NCI-H187 treated with DMSO at 0.1 percent for 48 hours (cell line): ENCODE measurements at places on chromosomes 13 and 19.

DNA sequence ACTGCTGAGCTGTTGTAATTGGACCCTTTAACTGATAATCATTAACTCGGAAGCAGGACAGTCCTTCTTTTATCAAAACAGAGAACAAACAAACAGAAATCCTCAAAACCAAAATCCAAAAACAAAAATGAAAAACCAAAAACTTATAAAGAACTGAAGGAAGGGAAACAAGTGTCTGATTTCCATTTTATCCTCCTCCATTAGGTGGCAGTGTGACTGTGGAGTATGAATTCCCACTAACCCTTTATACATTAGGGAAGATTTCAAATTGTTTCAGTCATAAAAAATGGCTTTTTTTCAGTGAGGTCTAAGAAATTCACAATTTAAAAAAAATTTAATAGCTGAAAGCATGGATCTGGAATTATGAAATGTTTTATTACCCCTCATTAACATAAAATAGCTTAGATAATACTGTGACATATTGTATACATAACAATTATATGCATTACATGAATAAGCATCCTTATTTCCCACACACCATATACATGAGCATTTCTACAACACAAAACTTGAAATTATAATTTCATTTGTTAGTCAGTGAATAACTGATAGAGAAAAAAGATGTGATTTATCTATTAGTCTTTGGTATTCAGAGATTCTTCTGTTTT is 1074.3 kb upstream of the PCDH9 start:
- DNase-seq = no peak

DNA sequence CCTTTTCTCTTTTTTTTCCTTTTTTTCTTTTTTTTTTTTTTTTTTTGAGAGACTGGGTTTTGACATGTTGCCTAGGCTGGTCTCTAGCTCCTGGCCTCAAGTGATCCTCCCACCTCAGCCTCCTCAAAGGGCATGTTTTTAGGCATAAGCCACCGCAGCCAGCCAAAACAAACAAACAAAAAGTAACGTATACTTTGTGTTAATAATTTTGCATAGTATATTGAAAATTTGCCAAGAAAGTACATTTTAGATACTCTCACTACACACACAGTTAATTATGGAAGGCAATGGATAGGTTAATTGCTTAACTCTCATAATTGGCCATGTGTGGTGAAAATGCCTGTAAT is 1.6 kb upstream of the RAB11B start:
- no peak for DNase-seq

DNA sequence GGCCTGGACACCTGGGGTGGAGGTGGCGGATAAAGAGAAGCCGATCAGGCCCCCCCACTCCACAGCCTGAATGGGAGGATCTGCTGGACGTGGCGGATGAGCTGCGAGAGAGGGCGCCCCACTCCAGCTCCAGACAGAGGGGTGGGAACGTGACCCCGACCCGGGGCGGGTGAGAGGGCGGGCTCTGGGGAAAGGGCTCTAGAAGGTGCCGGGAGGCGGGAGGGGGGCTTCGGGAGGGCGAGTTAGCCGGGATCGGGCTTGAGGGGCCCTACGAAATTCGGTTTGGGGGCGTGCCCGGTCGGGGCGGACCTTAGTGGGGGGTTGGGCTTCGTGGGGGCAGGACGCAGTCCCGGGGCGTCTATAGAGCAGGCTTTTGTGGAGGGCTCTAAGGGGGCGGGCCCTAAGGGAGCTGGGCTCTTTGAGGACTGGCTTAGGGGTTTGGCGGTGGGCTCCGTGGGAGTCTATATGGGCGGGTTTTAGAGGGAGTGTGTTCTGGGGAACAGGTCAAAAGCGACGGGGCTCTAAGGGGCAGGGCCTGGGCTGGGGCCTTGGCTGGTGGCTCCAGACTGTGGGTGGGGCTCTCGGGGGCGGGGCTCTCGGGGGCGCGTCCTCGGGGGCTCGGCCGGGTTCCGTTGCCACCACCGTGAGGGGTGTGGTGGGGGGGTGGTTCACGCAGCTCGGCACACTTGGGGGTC is 4.1 kb upstream of the NANOS3 start:
- no peak for DNase-seq

- DNase-seq = no peak
Observed at GRCh38 chr19:56125806-56126590, 4.9 kb upstream of the ZNF787 start.

DNA sequence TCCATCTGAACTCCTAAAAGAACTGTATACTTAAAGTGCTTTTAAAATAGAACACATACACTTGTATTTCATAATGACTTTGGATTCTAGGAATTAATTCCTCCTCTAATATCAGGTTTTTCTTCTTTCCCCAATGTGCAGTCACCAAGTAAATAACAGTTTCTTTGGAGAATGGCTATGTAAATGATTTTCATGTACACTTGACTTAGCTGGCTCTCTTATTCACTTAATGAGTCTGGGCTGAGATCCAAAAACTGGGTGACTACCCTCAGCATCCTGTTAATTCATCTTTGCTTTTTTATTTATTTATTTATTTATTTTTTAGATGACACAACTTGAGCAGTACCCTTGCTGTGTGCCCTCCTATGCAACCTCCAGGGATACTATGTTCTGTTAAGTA is 1003.7 kb downstream of the SLITRK1 start:
- no peak for DNase-seq

DNA sequence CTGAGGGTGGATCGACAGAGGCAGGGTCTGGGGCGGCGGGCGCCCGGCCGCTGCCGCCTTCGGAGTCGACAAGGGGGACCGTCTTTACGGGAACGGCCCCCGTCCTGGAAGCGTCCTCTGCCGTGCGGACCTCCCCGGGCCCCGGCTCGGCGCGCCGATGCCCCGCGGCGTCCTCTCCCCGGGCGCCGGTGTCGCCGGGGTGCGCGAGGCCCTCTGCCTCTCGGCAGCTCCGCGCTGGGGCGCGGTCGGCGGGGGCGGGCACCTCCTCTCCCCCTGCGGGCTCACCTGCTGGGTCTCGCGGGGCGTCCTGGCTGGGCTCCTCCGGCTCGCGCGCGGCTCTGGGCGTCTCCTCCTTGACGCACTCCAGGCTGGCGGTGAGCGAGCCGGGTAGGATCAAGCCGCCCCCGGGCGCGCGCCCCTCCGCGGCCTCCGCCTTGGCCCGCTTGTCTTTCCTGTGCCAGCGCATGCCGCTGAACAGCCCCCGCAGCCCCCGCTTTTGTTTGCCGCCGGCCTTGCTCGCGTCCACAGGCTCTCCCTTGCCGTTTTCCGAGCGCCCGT is 1.5 kb downstream of the AMER2 start:
- no peak for DNase-seq

DNA sequence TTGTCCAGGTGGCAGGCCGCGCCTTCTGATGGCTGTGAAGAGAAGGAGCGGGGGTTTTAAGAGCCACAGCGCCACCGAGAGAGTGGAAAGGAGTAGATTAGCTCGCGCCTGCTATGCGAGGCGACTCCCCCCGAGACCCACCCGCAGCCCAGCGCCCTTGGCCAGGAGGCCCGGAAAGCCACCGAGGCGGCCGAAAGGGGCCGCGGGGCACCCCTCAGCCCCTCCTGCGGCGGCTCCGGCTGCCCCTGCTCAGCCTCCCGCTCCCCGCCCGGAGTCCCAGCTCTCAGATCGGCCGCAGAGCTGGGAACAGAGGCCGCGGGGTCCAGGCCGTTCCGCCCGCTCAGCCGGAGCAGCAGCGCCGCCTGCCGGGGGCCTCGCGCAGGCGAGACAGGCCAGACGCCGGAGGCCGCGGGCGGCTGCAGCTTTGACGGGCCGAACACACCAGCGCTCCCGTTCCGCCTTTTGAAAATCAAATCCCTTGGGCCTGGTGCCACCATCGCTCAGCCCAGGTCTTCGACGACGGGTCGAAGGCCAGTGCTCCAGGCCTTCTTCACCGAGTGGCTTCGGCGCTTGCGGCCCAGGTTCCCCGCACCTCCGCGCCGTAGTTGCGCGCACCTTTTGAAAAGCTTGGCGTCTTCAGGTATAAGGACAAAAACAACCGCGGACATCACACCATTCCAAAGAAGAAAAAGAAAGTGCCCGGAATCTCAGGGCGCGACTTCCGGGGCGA is 15.3 kb downstream of the CDX2 start:
- no peak for DNase-seq

- no peak for DNase-seq
Observed at GRCh38 chr19:377801-378581, 31.0 kb downstream of the C2CD4C start.

DNA sequence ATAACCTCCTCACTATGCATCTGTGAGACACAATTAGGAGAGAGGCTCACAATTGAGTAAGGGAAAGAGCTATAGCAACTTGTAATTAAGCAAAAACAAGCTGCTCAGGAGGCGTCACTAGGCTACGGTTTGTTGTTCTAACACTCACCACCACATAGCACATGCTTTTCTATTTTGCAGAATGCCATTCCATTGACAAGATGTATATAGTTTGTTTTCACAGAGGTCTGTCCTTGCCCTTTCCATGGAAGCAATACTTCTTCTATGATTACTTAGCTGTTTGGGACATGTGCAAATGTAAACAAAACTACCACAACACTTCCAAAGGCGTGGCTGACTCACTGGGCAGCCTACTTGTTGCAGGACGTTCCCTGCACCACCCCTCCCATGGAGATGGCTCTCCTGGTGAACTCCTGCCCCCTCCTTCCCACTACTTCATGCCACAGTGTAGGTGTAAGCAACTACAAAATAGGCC is 33.9 kb upstream of the FAM216B start:
- no peak for DNase-seq

DNA sequence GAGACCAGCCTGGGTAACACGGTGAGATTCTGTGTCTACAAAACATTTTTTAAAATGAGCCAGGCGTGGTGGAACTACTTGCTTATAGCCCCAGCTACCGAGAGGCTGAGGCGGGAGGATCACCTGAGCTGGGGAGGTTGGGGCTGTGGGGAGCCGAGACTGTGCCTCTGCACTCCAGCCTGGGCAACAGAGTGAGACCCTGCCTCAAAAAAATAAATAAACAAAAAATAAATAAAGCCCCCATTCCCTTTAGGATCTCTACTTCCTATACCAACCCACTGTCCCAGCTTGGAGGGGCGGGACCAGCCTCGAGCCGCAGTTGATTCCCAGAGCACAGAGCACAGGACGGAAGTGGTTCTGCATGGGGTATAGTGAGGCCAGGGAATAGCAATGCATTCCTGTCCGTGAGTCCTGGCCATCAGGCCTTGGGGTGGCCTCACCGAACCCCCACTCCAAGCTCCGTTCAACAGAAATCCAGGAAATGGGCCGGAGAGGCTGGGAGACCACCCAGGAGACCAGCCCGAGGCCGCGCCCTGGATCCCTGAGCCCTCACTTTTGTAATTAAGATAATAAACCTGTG is 4.9 kb upstream of the PTBP1 start:
- no peak for DNase-seq

DNA sequence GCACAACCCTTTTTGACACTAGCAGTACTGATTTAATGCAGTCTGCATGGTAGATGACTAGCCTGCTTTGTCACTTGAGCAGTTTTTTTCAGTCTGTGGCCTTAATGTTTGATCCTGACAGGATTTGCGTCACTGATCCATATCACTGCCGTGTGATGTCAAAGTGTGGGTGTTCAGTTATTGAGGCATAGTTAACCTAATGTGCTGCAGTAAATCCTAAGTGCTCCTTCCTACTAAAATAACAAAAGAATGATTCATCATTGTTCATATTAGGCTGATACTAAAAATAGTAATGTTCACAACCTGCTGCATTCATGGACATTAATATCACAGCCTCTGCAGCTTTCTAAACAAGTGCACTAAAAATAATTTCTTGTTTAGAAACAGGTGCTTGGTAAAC is 121.9 kb upstream of the MLNR start:
- no peak for DNase-seq

DNA sequence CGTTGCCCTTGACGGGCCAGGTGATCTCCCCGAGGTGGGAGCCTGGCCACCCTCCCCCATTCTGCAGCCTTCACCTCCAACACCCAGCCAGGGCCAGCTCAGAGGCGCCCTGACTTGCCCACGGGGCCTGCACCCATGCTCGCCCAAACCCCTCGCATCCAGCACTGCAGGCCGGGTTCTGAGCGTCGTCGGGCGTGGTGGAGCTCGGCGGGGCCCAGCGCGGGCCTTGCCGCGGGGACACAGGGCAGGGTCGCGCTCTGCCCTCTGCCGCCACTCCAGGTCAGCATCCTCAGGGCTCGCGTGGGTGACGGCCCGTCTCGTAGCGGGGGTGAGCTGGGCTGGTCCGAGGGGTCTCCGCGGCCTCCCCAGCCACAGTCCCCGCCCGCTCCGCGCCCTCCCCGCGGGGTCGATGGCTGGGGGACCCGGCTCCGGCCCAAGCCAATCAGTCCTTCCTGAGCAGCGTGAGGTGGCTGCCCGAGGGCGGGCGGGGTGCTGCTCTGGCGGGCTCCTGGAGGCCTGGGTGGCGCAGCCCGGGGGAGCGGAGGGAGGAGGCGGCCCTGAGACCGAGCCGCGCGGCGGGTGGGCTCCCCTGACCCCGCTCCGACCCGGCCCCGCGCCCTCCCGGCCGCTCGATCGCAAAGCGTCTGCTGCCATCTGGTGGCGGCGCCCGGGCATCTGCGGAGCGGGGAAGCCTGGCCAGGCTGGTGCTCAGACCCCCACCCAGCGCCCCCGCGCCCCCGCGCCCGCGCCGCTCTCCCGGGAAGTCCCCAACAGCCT is 61.4 kb downstream of the CCNE1 start:
- DNase-seq = no peak

DNA sequence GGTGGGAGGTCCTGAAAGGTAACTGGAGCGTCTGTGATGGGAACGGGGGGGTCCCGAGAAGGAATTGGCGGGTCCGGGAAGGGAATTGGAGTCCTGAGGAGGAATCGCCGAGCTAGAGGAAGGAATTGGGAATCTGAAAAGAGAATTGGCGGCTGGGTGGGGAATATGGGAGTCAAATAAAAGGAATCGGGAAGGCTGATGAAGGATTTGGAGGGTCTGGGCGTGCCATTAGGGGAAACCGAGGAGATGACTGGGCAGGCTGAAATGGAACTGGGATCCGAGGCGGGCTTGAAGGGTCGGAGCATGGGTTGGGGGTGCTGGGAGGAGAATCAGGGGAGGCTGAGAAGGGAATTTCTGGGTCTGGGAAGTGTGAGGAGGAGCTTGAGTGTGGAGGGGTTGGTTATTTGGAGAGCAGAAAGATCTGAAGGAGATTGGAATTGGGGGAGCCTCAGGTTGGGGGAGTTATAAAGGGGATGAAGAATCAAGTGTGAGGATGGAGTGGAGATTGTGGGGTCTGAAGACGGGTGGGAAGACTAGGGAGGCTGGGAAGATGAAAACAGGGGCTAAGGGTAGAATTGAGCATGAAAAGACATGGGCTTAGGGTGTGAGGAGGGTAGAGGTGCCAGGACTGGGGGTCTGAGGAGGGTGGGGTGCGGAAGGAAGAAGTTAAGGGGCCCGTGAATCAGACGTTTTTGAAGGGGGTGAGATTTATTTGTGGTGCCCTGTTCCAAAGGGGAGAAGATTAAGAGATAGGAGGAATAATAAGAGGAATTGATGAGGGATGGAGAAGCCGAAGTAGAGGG is 718 bp downstream of the ACTN4 start:
- no peak for DNase-seq

GRCh38 chr19:3667766-3668165 is 32.5 kb downstream of the PIP5K1C start:
- no peak for DNase-seq

- no peak for DNase-seq
Observed at GRCh38 chr19:47315125-47315821, 5.6 kb downstream of the C5AR1 start.

GRCh38 chr19:58350871-58351557 is 2.3 kb downstream of the A1BG start:
- DNase-seq = no peak

- no peak for DNase-seq
Observed at GRCh38 chr13:100063906-100064305, 25.0 kb upstream of the PCCA start.
